Panc1 (cell line): ENCODE measurements at places on chromosomes 2 and 18.

GRCh38 chr2:128406736-128407554 lies 88.3 kb upstream of the HS6ST1 start:
- DNase-seq, result no peak

GRCh38 chr18:13035249-13035914 lies 44.2 kb downstream of the CEP192 start:
- no peak for DNase-seq

- no peak for DNase-seq
Observed at GRCh38 chr18:45670281-45670962, 53.6 kb upstream of the SLC14A1 start.

GRCh38 chr2:70948337-70949003 lies 12.8 kb downstream of the ATP6V1B1 start:
- DNase-seq, result peak; percentile 63

DNA sequence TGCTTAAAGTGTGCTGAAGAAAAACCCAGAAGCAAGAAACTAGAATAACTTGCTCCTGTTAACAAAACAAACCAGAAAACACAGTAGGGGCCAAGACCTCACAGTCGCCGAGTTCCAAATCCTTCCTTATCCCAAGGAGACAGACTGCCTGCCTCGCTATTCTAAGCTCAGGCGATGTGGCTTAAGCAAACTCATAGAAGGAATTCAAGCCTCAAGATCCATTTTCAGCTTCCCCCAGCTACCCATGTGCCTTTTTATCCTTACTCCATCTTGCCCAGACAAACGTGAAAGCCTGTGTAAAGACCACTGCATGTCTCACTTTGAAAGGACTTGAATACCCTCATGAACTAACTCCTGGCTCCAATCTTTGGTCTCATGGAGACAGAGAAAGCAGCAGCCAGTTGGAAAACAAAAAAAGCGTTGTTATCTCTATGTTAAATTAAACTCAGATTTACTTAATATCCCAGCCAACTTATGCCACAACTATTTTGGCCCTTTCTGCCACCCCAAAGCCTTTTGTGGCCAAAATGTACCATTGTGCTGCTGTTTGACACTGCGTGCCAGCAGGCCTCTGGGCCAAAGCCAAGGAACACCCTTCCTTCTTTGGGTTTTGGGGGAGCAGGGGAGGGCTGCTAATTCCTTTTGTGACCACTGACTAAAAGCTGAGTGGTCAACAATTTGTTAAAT lies 123.2 kb upstream of the FZD5 start:
- no peak for DNase-seq

- DNase-seq, result no peak
Observed at GRCh38 chr2:121004950-121005349, 269.3 kb downstream of the GLI2 start.

GRCh38 chr2:170354855-170355780 lies 177.2 kb downstream of the MYO3B start:
- no peak for DNase-seq

DNA sequence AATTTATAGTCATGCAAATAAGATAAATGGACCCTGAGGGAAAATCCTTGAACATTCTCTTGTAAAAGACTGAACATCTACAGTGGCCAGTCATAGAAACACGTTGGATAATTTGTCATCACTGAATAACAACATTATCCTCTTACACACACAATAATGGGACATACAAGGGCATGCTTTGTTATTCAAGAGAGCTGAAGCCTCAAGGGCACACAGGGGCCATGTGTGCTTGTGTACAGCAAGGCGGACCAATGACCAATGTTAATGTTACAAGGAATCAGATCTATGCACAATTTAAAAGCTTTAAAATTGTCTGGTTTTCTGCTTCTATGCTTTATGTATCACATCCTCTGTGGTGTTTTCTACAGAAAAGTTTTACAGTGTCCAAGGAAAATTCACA lies 23.7 kb downstream of the COL6A3 start:
- DNase-seq, result no peak

- DNase-seq, result no peak
Observed at GRCh38 chr2:135844301-135844895, 7.4 kb upstream of the LCT start.

DNA sequence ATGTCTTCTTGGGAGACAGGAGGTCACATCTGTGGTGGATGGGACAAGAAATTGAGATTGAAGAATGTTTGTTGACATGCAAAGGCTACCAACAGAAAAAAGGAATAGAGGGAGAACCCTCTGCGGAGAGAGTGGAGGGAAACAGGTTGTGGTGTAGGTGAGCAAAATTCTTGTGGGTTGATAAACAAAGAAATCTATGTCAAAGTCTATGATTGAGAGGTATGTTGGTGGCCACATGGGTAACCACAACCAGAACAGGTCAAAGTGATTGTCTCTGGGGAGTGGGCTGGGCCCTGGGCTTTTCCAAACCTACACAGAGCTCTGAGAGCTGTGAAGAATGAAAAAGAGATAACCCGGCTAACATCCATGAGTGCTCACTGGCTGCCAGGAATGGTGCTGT lies 62.8 kb upstream of the NCK2 start:
- no peak for DNase-seq

GRCh38 chr2:20159411-20160070 lies 65.4 kb downstream of the SDC1 start:
- DNase-seq, result no peak

- peak; percentile 33 for DNase-seq
Observed at GRCh38 chr2:134207589-134208209, 46.2 kb upstream of the MGAT5 start.

DNA sequence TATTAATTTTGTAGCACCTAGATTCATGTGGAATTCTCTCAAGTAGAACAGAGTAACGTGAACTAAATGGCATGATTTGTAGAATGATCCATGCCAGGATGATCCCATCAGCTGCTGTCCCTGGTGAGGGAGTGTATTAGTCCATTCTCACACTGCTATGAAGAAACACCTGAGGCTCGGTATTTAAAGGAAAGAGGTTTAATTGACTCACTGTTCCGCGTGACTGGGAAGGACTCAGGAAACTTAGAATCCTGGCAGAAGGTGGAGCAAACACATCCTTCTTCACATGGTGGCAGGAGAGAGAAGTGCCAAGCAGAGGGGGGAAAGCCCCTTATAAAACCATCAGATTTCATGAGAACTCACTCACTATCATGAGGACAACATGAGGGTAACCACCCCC lies 312.6 kb downstream of the PTPRM start:
- no peak for DNase-seq

GRCh38 chr2:55587-56448 lies 9.5 kb upstream of the FAM110C start:
- DNase-seq, result no peak

DNA sequence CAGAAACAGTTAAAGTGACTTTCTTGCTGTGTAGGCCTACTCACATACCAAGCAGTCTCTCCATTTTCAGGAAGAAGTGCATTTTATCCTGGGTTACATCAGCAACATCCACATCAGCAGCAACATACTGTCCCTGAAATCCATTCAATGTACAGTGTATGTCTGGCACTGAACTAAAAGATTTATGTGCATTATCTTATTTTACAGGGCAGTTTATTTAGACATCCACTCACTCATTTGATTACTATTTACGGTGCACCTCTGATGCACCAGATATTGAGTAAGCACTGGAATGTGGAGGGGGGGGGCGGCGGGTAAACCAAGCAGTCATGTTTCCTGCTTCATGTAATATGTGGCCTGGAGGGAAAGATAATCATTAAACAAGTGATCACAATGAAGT lies 1128.2 kb downstream of the BCL11A start:
- no peak for DNase-seq

- no peak for DNase-seq
Observed at GRCh38 chr18:76486574-76486973, 8.5 kb downstream of the ZNF516 start.

DNA sequence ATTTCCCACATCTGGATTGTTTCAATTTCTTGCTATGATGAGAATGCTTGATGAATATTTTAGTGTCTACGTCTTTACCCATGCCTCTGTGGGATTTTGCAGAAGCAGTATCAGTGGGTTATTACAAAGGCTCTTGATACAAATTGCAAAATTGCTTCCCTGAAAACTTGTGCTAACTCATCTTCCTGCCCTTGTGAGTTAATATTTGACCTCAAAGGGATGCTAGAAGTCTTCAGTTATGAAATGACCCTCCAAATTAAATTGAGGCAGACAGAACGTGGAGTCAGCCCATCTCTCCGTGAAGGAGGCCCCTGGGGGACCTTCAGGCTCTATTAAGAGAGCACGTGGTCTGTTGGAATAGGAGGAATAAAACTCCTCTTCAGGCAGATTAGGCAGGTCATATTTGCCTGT lies 239.2 kb upstream of the HS6ST1 start:
- DNase-seq, result no peak

DNA sequence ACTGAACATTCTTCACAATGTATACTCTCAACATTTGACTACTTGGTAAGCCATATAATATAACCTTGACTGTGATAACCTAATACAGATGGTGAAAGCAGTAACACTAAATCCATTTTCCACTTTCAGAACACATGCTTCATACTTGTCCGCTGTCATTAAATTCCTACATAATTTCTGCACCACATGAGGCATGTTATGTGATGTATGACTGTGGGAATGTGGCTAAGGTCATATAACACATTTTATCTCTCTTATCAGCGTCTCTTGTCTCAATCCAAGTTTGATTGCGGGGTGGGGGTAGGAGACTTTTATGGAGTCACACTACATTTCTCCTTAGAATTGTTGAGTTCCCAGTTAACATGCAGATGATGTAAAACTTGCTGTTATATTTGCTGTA lies 110.9 kb downstream of the MTCL1 start:
- DNase-seq, result no peak

DNA sequence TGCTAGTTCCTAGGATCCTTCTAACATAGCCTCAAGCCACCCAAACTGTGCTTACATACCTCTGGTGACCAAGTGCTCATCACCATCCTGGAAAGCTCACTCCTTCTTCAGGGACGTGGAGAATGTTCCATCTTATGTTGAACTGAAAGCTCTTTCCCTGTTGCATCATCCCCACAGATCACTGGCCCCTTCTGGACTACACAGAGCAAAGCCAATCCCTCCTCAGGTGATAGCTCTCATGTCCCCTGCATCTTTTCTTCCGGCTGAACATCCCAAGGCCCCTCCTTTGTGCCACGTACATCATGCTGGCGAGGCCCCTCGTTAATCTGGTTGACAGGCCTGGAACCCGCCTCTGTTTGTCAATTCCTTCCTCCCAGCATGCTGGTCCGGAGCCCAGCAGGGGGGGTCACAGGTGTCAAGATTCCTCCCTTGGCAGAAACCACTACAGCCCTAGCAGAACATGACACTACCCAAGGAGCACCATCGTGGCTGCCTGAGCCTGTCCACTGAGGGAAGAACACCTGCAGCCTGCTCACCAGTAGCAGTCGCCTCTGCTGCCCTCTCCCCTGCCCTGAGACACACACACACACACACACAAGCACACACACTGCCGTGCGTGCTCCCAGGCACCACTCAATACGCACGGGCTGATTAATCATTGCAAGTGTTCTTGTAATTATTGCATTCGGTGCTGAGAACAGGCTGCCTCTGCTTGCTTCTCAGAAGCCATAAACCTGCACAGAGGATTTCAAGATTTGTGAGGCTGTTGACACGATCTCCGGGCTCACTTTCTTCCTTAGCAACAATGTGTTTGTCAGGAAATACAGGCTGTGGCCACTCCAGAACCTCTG lies 6.3 kb upstream of the KCNK3 start:
- no peak for DNase-seq

DNA sequence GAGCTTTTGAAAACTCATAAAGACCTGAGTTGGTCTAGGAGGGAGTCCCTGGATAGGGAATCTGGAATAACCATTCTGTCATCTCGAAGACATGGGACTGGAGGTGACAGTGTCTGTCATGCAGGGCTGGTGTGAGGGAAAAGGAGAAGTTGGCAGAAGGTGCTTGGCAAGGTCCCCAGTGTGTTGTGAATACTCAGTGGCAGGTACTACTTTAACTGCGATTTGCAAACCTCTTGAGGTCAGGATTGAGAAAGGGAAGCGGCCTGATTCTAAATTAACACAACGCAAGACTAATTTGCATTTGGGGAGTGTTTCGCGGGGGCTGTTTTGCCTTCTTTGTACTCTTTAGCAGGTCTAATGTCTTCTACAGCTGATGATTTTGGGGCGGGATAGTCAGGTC lies 77.0 kb upstream of the TMEM200C start:
- DNase-seq, result no peak

DNA sequence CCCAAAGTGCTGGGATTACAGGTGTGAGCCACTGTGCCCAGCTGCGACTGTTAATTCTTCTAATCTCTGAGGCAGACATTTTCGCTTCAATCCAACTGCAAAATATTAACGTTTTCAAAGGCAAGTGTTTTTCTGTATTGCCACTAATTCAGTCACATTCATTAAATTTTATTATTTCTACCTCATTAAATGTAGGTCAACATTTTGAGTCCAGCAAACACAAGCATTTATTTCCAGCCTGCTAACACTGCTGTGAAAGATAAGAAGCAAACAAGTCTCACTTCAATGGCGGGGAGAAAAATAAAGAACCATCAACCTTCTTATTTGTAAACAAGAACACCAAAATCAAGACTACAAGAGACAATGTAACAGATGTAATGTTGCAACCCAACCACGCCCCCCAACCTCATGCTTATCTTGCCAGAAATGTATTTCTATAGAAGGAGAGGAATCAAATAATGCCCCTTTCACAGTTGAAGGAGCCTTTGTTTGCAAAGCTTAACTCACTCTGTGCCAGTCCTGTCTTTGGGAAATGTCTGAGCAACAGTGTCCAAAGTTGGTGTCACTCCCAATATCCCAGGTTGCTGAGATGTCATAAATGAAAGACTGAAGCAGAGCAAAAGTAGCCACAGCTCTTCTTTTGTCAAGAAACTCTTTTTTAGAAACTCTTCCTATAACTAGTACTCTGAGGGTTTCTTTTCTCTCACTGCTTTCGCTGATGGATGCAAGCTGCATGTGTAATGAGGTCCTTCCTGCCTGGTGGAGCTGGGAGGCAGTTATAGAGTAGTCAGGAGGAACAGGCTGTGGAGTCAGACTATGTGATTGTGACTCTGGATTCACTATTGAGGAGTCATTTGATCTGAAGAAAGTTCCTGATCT lies 8.6 kb downstream of the DOCK10 start:
- no peak for DNase-seq

GRCh38 chr2:238116298-238117198 lies 16.4 kb downstream of the ESPNL start:
- no peak for DNase-seq

- DNase-seq, result no peak
Observed at GRCh38 chr2:169775765-169776164, 22.9 kb upstream of the SSB start.

GRCh38 chr18:74278983-74279382 lies 12.8 kb downstream of the CYB5A start:
- no peak for DNase-seq

- DNase-seq, result no peak
Observed at GRCh38 chr2:240032406-240033329, 2.4 kb upstream of the OR6B2 start.
